ENCODE measurements at places on chromosomes 11 and 22.

DNA sequence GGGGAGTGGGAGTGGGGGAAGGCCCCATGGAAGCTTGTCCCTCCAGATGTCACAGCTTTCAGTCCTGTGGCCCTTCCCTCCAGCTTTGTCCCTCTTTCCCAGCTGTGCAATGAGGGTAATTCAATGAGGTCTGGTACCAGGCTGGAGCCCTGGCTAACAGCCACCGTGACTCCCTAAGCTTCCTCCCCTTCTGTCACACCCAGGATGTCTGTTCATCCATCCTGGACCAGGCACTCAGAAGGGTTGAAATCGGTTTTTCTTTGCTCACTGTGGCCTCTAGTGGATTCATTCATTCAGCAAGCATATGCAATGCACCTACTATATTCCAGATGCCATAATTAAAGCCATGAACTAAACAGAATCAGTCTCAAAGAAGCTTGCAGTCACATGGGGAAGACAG, 38.7 kb downstream of the SYT13 start:
- DNase-seq: no peak

DNA sequence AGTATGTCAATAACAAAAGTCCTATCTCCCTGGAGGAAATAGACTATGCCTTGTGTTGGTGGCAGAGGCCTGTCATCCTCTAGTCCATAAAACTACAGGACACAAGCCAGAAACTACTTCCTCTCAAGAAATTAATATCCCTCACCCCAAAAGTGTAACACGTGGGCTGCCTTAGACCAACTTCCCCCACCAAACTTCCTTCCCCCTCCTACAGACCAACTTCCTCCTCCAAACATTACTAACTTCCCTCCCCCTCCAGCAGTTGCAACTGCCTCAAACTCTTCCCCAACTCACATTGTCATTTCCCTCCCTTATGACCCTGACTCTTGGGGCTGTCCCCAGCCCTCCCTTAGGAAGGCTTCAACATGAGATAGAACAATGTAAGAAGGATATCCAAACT, 6.3 kb downstream of the OR52K2 start:
- DNase-seq: no peak

DNA sequence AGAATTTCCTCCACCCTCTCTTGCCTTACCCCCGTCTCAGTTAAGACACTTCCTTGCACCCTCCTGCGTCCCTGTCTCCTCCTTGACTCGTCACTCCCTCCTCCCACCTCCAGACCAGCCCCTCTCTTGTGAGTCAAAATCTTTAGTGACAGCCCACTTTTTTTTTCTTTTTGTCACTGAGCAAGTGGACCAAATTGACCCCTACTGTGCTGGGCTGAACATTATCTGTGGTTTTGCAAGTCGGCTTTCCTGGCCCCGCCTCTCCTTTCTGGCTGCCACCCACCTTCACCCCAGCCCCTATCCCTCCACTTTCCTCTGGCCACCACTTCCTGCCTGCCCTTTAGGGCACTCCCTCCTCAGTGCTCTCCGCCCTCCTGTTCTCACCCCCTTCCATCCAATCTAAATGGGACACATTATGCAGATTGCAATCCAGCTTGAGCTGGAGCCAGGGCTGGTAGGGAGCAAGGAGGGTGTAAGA, at the start of gene APLNR:
TSS of gene APLNR (minus strand) at position 47 of the 478 bp plus-strand sequence. CDS start 246 bp downstream, outside the sequence.
- no peak for DNase-seq

- no peak for DNase-seq
Observed at GRCh38 chr22:37801946-37802309, 5.8 kb upstream of the GCAT start.

DNA sequence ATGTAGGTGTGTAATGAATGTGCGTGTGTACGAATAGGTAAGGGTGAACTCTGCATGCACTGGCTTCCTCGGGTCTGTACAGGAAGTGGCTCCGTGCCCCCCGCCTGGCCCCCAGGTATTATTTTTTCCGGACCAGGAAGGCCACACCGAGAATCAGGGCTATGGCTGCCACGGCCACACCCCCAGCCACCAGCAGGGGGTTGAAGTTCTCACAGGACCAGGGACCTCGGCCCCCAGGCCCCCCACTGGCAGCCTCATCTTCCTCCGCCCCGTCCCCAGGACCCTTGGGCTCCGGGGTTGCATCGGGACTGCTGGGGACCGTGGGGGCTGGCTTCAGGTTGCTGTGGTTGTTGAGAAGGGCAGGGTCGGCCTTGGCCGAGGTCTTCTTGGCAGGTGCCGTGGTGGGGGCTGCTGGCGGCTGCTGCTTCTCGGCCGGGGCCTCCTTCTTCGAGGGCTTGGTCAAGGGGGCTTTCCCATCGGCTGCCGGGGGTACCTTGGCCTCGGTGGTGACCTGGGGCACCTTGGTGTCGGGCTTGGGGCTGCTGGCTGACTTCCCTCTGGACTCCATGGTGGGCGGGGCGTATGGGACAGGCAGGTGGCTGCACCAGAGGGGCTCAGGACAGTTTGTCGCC, 1.8 kb downstream of the CEND1 start:
- no peak for DNase-seq

DNA sequence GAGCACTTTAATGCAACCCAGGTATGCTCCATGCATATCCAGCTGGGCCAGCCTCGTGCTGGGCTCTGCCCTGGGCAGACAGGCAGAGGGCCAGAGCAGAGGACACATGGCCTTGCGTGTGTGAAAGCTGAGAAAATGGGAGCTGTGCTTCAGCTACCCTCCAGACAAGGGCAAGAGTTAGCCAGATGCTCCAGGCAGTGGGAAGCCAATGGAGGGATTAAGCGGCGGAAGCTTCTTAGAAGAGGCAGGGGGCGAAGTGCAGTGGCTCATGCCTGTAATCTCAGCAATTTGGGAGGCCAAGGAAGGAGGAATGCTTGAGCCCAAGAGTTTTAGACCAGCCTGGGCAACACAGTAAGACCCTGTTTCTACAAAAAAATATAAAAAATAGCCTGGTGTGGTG, 9.8 kb upstream of the ARHGEF17 start:
- DNase-seq: no peak

GRCh38 chr11:103944251-103944940, 92.0 kb upstream of the DDI1 start:
- no peak for DNase-seq

Data from CD4-positive, alpha-beta T cell treated with Interleukin-15 for 4 hours (primary cell).